ENCODE measurements at places on chromosomes 6 and 20. TPM values are rescaled to one million over a fixed set of nuclear protein-coding genes. Genes with fewer than 3 reads are reported as not detected.

The ULBP1 gene
- 0.20 TPM for total RNA-seq

GRCh38 chr20:4415281-4415680, 306.4 kb upstream of the PRND start:
- DNase-seq: no peak

DNA sequence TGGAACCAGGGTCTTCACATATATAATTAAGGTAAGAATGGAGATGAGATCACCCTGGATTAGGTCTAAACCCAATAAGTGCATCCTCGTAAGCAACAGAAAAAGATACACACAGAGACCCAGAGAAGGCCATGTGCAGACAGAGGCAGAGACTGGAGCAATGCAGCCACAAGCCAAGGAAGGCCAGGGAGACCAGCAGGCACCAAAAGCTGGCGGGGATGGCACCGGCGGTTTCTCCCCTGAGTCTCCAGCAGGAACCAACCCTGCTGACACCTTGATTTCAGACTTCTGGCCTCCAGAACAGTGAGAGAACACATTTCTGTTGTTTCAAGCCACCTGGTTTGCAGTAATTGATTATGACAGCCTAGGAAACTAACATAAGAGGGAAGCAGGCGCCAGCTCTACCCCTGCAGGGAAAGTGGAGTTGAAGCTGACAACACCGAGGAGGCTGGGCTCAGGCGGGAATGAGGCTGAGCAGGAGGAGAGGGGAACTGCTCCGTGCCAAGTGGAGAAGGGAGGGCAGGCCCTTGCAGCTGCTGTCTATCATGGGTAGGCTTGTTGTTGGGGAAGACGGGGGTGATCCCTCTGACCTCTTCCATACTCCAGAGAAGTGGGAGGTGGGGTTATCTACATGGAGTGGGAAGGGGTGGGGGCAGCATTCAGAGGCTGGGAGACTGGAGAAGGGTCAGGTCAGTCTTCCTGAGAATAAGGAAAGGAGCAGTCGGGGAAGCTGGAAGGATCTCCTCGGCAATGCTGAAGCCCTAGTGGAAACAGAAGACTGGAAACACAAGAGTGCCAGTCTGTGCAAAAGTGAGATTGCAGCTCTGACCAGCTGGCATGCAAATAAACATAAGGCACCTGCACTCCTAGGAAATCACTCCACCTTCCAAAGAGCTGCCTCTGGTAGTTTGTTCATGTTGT, 72.7 kb downstream of the NFATC2 start:
- DNase-seq: no peak

DNA sequence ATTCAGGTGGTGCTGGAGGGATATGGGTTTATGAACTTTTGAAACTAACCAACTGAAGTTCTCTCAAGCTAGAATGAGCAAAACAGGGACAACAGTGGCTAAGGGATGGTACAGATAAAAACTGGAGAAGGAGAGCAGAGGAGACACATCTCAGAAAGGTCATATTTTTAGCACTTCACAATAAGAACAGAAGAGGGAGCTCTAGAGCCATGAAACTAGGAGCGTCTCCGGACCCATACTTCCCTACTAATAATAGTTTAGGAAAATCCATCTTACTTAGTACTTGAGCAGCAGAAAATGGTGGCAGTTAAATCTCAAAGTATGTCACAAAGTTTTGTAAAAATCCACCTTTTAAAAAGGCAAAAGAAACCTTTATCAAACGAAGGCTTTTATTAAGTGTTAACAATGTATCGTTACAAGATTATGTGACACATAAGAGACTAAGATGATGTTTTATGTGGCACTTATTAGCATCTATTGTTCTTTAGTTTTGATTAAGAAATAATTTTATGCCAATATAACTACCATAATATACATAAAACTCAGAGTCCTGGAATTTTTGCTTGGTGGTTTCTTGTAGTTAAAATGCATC, 278.6 kb downstream of the TBC1D32 start:
- peak; percentile 46 for DNase-seq

GRCh38 chr6:157685596-157686280, 137.3 kb upstream of the SNX9 start:
- no peak for DNase-seq

DNA sequence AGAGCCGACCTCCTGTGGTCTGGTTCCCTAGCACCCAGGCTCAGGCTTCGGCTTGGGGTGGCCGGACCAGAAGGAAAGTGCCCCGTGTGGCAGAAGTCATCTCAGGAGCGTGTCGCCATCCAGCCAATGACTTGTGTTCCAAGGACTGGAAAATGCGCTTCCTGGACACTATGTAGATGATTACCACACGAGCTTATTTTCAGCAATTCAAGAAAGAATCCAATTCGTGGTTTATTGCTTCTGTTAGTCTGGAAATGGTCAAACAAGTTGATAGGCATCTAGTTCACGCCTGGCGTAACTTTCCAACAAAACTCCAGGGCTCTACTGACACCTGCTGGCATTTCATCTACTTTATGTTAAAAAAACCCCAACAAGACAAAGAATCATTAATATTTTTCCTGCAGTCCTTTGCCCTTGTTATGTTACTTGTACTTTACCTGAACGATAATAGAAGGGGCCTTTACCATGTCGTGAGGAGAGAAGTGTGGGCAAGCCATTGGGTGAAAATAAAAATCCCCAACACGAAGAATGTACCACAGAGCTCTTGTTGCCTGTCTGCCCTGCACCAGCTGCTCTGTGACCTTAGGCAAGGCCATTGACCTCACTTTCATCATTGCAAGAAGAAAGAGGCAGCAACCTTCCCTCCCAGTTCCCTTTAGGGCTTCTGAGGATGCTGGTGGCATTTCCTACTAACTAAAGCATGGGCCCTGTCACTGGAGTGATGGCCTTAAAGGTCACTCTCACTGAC, 154.7 kb upstream of the LAMP5 start:
- DNase-seq: peak; percentile 78

All from RPMI7951 (cell line).